ENCODE measurements at places on chromosomes 4 and X.

GRCh38 chr4:117661091-117662072 lies 372.9 kb upstream of the NDST3 start:
- no peak for DNase-seq

- no peak for DNase-seq
These were observed 474.8 kb downstream of the TMA16 start for GRCh38 chr4:163969291-163969690.

- no peak for DNase-seq
These were observed 44.0 kb upstream of the EOLA2 start for GRCh38 chrX:149982310-149982709.

DNA sequence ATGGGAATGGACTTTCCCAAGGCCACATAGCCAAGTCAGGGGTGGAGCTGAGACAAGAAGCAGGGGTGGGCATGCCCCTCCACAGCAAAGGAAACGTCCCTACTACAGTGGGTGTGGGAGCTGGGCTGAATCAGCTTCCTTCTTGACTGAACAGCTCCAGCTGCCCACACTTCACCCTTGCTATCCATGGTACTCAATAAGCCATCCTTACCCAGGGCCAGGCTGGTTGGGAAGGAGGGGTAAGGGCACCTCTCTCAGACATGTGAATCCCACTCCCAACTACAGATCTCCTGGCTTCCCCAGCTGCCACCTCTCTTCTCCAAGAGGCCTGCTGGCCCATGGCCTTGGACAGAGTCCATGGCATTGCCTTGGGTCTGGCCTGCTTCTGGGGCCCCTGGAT lies 21.0 kb downstream of the LAS1L start:
- DNase-seq = no peak

GRCh38 chr4:111781611-111782010 lies 363.6 kb upstream of the FAM241A start:
- no peak for DNase-seq

- no peak for DNase-seq
These were observed 93.7 kb downstream of the SHOX start for GRCh38 chrX:724256-724655.

DNA sequence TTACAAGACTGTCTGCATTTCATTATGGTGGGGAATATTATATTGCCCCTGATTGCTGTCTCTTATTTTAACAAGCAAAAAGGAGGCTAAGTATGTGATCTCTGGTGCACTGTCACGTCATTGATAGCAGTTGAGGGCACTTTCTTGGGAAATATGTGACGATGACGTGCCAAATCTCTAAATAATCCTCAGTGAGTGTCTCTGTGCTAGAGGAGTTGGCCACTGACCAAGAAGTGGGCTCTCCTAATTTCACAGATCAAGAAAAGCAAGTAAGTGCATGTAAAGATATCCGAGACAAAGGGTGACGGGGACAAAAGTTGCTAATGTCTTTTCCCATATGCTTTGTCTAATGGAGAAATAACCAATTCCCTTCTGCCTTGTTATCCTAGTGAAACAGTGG lies 487.4 kb upstream of the TENM3 start:
- DNase-seq = no peak

DNA sequence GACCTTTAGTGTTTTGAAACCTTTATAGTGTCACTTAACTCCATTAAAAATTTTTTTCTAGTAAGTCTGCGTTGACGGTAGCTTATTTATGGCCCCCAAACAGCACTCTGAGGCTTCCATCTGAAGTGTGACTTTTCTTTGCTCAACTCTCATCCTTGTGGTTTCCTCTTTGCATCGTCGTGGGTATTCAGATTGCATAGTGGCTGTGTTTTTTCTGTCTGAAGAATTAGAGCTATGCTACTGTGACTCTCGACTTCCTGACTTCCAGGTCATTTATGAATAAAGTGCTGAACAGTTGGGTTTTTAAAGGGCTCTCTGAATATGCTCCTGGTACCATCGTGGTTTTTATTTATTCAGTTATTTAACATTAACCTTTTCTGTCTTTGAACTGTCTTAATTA lies 44.9 kb downstream of the JADE1 start:
- no peak for DNase-seq

GRCh38 chr4:28464823-28465222 lies 1604.2 kb downstream of the STIM2 start:
- no peak for DNase-seq

- DNase-seq = no peak
These were observed 78.0 kb upstream of the CCDC160 start for GRCh38 chrX:134158821-134159512.

- DNase-seq = no peak
These were observed 64.0 kb downstream of the CCNG2 start for GRCh38 chr4:77220828-77221613.

DNA sequence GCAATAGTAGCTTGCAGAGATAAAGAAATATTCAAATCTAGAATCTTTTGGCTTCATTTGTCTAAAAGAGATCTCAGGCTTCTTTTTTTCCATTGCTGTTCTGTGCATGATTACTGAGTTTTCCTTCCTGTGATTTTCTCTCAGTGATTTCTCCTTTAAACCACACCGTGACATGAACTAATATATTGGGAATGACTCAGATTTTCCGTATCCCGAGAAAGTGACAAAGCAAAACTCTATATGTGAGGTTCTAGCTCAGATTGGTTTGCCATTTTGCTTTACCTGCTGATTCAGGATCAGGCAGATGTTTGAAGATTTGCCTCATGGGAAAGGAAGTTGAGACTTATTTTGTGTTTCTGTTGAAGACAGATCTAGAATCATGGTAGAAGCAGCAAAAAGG lies 59.4 kb downstream of the MTHFD2L start:
- no peak for DNase-seq

DNA sequence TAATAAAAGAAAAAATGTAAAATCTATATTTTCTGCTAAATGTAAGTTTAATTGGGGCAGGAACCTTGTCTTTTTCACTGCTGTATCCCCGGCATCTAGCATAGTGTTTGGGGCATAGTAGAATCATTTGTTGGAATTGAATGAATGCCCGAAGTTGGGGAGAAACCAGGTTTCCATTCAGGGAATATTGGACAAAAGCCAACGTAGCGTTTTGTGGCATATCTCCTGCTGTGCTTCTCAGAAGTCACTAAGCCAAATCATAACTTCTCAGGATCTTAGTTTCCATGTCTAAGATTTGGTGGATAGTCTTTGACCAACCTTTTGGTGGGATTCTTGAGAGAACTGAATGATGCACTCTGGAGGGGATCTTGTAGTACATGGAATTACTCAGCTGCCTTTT lies 42.0 kb upstream of the PGRMC2 start:
- DNase-seq = no peak

DNA sequence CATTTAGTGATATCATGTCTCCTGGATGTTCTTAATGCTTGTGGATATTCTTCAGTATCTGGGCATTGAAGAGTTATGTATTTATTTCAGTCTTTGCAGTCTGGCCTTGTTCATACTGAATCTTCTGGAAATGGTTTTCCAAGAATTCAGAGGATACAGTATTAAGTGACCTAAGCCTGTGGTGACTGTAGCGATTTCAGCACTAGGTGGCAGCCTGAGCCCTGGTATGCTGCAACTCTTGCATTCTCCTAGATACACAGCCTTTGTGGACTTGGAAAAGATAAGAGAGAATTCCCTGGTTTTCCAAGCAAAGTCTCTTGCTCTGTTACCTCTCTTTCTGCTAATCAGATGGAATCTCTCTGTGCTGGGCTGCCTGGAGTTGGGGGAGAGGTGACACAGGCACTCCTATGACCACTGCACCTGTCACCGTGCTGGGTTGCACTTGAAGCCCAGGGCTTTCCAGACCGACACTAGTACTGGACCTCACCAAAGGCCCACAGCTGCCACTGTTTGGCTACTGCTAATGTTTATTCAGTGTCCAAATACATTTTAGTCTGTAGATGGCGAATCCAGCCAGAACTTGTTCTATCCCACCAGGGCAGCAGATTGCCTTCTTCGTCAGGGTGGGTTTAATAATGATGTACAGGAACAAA lies 19.3 kb upstream of the SPIN2A start:
- no peak for DNase-seq

DNA sequence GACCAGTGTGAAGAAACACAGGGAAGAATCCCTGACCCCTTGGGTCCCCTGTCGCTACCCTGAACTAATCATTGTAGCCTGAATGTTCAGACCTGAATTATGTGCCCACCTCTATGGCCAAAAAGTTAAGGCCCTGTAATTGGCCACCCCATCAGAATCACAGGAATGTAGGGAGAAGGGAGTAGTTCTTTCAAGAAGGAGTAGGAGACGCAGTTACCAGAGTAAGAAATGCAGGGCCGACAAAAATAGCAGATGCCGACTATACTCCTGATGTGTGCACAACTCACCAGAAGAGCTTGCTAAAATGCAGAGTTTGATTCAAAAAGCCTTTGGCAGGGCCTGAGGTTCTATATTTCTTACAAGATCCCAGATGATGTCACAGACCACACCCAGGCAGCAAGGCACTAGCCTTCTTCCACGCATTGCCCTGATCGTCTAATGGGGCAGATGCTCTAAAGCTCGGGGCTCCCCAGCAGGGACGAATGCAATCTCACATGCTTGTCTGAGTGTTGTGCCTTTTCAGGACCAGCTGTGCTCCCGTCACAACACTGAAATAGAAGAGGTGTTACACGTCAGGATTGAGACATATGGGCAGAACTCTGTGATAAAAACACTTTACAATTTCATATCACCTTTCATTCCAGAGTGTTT lies 161.0 kb upstream of the FAM241A start:
- no peak for DNase-seq

DNA sequence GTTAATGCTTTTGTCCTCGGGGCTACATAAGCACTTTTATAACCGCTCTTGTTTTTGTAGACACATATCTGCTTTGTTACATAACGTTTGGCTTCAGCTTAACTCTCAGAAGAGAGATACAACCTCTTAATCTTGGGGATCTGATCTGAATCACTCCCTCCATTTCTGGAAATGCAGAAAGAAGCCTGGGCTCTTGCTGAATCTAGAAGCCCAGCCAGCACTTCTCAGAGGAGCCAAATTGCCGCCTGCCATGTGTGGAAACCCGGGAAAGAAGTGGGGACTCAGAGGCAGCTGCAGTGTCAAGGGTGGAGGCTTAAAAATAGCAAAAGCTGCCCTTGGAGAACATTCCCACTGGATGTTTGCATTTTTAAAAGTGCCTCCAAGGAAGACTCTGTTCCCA lies 69.3 kb upstream of the LDB2 start:
- no peak for DNase-seq

GRCh38 chrX:113770071-113770470 lies 813.8 kb upstream of the HTR2C start:
- no peak for DNase-seq

GRCh38 chr4:124753941-124754581 lies 41.5 kb upstream of the ANKRD50 start:
- peak; percentile 59 for DNase-seq

GRCh38 chr4:158333820-158334219 lies 123.5 kb downstream of the TMEM144 start:
- no peak for DNase-seq

DNA sequence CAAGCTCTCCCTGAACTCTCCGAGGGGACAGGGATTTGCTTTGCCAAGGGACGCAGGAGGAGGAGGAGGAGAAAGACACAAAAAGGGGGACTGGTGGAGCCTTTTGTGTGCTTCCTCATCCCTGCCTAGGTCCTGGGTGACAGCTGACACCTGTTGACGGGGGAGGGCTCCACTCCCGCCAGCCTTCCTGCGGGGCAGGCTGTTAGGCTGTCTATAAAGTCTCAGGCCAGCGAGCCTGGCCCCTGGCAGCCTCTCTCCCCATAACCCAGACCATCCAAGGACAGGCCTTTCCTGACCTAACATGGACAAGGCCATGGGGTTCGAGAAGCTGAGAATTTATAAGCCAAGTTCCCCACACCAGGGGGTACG lies 832 bp upstream of the EVC2 start:
- DNase-seq = no peak

DNA sequence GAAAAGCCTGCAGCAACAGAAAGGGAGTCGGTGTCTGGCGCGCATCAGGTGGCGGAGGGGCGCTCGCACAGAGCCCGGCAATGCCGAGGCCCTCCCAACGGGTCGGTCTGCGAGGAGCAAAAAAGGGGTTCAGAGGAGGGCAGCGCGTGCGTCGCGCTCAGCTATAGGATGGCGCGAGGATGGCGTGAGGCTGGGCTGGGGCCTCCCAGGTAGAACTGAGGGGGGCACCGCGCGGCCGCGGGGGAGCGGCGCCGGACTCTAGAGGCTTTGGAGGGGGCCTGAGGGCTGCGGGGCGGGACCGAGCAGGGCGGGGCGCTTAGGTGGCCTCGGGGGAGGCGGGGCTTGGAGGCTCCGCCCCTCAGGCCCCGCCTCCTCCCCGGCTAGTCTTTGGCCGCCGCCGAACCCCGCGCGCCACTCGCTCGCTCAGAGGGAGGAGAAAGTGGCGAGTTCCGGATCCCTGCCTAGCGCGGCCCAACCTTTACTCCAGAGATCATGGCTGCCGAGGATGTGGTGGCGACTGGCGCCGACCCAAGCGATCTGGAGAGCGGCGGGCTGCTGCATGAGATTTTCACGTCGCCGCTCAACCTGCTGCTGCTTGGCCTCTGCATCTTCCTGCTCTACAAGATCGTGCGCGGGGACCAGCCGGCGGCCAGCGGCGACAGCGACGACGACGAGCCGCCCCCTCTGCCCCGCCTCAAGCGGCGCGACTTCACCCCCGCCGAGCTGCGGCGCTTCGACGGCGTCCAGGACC lies at the start of gene PGRMC1:
Gene PGRMC1, plus strand, starts transcription at position 414 of the 751 bp plus-strand sequence. Its CDS starts 79 bp downstream, at position 493.
- DNase-seq = peak; percentile 74

- no peak for DNase-seq
These were observed 718.5 kb downstream of the SMARCA1 start for GRCh38 chrX:128804828-128805227.

DNA sequence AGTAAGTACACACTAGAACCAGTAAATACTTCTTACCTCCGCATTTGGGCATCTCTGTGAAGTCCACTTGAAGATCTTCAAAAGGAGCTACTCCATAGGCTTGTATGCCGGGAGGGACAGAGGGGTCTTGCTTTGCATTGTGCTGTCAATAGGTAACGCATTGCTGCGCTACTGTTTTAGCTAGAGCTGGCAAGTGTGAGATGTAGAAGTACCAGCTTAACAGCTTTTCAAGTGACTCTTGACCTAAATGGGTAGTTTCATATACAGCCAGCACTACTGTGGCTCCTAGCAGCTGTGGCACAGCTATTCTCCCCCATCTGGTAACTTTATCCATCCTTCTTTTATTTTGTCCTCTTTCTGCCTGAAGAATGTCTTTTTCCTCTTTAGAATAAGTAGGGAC lies 205.3 kb upstream of the KLF8 start:
- DNase-seq = no peak

- DNase-seq = no peak
These were observed 69.5 kb downstream of the PARM1 start for GRCh38 chr4:75002381-75002780.

GRCh38 chrX:54786967-54787366 lies 11.1 kb downstream of the ITIH6 start:
- no peak for DNase-seq

GRCh38 chr4:154602404-154603020 lies 9.9 kb downstream of the FGG start:
- DNase-seq = no peak

DNA sequence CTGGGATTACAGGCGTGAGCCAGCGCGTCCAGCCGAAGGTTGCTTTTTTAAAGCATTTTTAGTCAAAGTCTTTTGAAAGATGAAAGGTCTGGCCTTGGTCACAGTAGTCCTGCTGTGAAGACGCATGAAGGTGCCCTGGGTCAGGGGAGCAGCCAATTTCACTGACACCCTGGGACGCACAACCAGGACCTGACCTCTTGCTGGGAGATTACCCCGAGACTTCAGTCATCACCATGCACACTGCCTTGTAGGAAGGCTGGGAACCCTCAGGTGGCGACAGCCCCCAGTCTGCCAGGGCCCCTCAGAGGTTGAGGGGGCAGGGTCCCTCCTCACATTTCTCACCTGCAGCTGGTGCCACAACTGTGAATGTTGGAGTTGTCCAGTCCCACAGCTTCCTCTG lies 53.2 kb downstream of the CPLX1 start:
- no peak for DNase-seq

Data from NCI-H2081 treated with DMSO at 0.1 percent for 48 hours (cell line).